ENCODE measurements at places on chromosomes 3 and 15.

GRCh38 chr3:27596334-27596841 lies 112.2 kb upstream of the SLC4A7 start:
- DNase-seq, result no peak

- DNase-seq, result no peak
Observed at GRCh38 chr3:50587806-50588758, 18.8 kb downstream of the HEMK1 start.

DNA sequence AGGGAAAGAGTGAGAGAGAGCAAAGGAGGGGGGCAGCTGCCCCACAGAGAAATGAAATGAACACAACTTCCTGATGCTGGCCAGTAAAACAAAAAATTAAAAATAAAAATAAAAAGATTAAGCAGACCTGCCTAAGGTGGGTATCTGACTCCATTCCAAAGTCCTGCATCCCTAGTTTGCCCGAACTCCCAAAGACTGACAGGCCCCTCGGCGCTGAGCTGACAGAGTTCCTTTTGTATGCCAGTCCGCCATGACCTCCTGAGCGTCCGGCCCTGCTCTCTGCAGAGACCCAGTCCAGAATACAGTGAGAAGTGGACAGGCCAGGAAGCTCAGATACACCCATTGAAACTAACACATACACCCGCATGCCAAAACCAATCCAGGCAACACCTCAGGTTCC lies 54.9 kb downstream of the CHDH start:
- no peak for DNase-seq

DNA sequence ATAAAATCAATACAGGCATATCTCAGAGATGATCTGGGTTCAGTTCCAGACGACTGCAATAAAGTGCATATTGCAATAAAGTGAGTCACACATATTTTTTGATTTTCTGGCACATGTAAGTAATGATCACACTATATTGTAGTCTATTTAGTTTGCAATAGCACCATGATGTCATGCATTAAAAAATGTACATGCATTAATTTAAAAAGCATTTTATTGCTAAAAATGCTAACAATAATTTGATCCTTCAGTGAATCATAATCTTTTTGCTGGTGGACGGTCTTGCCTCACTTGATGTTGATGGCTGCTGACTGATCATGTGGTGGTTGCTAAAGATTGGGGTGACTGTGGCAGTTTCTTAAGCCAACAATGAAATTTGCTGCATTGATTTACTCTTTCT lies 511.1 kb downstream of the OTOL1 start:
- DNase-seq, result no peak

DNA sequence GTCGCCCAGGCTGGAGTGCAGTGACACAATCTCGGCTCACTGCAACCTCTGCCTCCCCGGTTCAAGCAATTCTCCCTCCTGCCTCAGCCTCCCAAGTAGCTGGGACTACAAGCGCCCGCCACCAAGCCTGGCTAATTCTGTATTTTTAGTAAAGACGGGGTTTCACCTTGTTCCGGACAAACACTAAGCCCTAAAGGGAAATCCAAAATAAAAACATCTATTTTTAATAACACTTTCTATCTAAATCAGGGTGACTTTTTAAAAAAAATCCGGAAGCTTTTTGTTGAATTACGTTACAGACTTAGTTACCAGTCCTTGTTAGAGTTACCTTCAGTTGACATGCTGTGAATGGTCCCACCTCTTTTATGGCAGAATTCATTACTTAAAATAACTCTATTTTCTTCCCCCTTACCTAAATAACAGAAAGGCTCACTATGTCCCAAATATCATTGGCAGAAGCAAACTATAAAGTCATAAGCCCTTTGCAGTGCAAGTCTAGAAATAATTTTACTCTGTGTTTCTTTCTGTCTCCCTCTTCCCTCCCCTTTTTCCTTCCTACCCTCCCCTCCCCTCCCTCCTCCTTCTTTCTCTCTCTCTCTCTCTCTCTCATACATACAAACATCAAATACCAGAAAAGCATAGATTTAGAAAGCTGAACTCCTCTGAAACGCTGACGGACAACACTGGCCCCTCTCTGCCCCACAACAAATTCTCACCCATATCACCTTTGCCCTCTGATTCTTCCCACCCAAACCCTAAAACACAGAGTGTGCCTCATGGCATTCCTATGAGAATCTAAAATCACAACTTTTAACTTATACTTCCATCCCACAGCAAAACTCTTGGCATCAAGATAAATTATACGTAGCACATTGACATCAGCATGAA lies 18.3 kb downstream of the THBS1 start:
- no peak for DNase-seq

DNA sequence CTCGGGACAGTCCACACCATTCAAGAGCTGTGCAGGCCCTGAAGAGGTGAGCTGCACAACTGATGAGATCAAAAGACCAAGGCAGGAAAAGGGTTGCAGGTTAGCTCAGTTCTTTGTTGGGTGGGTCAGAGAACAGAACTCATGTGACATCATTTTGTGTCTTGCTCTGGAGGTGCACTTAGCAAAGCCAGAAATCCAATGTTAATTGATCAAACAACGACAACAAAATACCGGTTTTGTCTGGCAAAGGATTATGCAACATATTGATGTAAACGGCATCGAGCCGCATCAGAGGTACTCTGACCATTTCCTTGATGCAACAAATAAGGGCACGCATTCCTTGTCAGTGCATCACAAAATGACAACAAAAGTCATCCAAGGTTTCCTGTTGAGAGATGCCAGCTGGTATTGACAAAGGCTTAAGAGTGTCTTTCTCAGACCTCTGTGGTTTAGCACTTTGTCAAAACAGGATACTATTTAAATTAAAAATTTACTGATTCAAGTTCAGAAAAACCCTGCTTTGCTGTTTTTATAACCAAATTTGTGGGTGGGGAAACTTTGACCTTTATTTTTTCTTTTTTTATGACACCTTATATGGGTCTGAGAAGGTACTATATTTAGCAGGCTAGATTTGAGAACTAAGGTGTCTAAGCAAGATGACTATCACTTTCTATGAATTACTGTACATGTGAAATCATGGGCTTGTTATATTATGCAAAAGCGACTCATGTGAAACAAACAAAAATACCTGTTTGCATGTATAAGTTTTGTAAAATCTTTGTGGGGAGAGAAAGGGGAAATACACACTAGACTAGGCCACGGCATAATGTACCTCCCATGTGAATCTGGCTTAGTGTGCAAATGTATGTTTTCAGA lies 496.1 kb downstream of the FOXP1 start:
- DNase-seq, result no peak

All from omental fat pad (tissue), 4 donors.